Left ventricle myocardium superior (tissue), 1 donor: ENCODE measurements at places on chromosomes 6 and 20.
A peak's percentile ranks its signal among the peaks of the same experiment; 100 is the strongest.

GRCh38 chr6:164612751-164613150, 696.7 kb downstream of the C6orf118 start:
- no peak for DNase-seq

DNA sequence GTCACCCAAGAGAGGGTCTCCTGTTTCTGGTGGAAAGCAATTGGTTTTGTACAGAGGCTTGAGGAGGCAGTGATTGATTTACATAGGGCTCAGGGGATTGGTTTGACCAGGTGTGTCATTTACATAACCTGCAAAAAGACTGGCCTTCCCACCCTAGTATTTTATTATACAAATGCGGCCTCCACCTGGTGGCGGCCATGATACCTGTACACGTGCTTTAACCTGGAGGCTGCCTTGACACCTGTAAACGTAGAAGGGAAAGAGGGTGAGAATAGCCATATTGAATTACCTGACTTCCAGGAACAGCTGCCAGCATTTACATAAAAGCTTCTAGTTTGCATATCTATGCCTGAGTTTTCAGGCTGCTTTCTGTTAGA, 48.7 kb downstream of the HLA-DPB1 start:
- no peak for DNase-seq

DNA sequence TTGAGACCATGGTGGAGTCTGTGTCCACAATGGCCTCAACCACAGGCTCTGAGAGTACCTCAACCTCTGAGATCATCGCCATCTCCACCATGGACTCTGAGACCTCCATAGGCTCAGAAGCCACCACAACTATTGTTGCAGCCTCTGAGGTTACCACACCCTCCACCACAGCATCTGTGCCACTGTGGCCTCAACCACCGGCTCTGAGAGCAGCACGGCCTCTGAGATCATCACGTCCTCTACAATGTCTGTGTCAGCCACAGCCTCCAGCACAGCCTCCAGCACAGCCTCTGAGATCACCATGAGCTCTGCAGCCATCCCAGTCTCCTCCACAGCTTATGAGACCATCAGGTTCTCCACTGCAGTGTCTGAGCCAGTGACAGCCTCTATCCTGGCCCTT, 19.4 kb upstream of the MUC21 start:
- no peak for DNase-seq

- no peak for DNase-seq
Observed at GRCh38 chr6:153087436-153087835, 43.6 kb downstream of the RGS17 start.

DNA sequence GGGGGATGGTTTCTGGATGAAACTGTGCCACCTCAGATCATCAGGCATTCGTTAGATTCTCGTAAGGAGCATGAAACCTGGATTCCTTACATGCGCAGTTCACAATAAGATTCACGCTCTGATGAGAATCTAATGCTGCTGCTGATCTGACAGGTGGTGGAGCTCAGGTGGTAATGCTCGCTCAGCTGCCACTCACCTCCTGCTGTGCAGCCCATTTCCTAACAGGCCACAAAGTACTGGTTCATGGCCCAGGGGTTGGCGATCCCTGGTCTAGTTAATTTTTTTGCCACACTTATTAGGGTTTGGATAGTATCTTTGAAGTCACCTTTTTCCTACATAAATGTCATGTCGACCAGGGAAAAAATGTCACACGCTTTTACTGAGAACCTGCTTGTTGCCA, 96.8 kb upstream of the MLIP start:
- no peak for DNase-seq

DNA sequence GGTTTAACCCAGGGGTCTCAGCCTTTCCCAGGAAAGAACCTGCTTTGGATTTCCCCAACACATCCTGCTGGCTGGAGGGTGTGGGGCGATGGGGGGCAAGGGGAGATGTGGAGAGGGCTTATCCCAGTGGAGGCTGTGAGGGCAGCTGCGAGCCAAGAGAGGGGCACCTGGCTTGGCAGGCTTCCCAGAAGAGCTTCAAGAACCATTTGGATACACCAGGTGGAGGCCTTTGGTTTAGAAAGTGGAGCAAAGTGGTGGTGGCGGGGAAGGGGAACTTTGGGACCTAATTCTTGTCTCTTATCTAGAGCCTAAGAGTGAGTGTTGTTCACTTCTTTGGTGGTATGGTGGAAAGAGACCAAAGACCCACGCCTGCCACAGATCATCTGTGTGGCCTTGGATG, 12.4 kb downstream of the CD40 start:
- DNase-seq: no peak

GRCh38 chr20:8313073-8313472, 181.0 kb downstream of the PLCB1 start:
- DNase-seq: no peak

- DNase-seq: no peak
Observed at GRCh38 chr6:142822842-142823241, 122.1 kb downstream of the HIVEP2 start.

GRCh38 chr6:103280417-103280816, 1579.3 kb downstream of the HACE1 start:
- no peak for DNase-seq

DNA sequence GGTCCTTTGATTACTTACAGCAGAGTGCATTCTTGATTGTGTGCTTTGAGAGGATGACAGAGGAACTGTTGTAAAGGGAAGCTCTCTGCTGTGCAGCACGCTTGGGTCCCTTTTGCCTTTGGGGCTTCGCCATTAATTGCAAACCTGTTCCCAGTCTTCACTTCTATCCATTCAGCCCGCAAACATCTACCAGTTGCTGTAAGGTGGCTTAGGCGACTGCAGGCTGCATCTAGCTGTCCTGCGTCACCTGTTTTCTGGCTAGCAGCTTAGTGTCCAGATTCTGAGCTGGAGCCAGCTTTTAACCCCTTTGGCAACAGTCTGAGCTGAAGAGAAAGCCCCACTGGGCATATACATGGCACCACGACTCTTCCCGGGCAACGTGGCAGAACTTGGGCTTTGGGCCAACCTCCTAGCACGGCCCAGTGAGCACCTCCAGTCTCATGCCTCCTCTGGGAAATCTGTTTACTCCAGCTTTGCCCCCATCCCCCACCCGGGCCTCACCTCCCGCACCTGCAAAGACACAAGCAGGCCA, 2.5 kb upstream of the FASTKD5 start:
- no peak for DNase-seq

GRCh38 chr6:35428421-35429149, 23.6 kb upstream of the FANCE start:
- DNase-seq: no peak

DNA sequence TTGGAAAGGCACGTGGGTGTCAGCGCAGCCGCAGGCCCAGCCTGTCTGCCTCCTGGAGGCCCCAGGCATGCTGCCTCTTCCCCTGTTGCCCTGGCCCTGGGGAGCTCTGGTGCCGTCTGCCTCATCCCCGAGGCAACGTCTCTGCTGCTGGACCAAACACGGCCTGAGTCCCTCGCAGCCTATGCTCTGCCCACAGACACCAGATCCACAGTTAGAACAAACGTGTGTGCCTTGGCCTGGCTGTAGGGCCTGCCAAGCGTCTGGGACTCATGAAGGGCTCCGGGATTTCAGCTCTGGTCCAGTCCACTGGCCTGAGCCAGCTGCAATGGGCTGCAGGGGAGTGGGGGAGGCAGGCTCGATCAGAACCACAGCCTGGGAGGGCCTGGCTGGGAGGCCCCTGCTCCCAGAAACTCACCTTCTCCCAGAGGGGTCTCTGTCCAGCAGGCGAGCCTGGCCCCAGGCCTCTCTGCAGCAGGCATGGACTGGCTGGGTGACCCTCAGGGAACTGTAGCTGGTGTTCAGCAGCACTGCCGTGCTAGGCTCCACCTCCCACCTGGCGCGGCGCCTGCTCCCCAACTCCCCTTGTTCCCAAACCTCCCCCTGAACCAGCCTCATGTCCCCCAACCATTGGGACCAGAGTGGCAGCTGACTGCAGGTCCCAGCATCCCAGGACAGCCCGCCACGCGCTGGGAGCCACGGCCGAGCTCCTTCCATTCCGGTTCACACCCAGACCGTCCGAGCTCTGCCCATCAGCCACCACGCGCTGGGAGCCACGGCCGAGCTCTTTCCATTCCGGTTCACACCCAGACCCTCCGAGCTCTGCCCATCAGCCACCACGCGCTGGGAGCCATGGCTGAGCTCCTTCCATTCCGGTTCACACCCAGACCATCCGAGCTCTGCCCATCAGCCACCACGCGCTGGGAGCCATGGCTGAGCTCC, 197.0 kb downstream of the DLL1 start:
- DNase-seq: peak; percentile 21

- DNase-seq: no peak
Observed at GRCh38 chr6:117448732-117449485, 23.2 kb upstream of the ROS1 start.

GRCh38 chr6:40762981-40763380, 175.8 kb upstream of the LRFN2 start:
- DNase-seq: peak; percentile 76

DNA sequence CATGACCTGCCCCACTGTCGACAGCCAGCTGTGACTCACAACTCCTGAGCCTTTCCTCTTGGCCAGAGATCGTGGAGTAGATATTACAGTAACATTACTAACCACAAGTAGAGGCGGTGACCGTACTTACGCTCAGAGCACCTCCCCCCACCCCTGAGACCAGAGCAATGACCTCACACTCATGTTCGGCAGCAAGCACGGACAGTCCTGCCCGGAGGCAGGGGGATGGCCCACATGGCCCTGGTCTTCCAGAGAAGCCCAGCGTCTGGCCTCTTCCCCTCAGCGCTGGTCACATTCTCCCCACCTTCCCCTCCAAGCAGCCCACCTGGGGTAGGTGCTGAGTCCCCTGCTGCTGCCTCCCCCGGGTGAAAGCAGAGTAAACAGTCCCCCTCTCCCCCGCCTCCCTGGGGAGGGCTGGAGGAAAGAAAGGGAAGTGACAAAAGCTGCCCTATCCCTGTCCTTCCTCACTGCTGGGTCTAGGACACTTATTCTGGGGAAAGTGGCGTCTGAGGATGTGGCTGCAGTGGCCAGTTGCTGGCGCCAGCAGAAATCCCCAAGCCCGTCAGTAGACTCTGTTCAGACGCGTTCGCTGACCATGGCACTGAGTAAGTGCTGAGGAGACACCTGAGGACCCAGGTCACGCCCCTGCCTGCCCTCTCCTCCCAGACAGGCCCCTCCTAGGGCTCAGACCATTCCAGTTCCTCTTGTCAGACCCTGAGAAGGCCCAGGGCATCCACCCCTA, 68.5 kb downstream of the MRPL14 start:
- peak; percentile 77 for DNase-seq

GRCh38 chr6:136486357-136486756, 63.9 kb downstream of the MAP7 start:
- DNase-seq: no peak

- no peak for DNase-seq
Observed at GRCh38 chr6:89536231-89536630, 102.3 kb downstream of the LYRM2 start.

- DNase-seq: peak; percentile 29
Observed at GRCh38 chr6:7341989-7342742, 29.2 kb upstream of the SSR1 start.

- no peak for DNase-seq
Observed at GRCh38 chr20:32727683-32728082, 15.6 kb downstream of the COMMD7 start.

- no peak for DNase-seq
Observed at GRCh38 chr6:51625566-51625965, 461.8 kb downstream of the PKHD1 start.

DNA sequence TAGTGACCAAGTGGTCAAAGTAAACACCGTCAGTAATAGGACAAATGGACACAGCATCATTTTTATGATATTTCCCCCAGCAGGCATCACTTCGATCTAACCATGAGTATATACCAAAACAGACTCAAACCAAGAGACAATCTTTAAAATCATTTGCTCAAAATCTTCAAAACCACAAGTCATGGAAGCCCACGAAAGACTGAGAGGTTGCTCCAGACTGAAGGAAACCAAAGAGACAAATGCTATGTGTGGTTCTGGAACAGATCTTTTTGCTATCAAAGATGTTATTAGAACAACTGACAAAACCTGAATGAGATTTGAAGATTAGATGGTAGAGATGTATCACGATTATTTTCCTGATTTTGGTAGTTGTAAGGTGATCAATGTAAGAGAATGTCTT, 197.7 kb downstream of the TBXT start:
- DNase-seq: no peak

DNA sequence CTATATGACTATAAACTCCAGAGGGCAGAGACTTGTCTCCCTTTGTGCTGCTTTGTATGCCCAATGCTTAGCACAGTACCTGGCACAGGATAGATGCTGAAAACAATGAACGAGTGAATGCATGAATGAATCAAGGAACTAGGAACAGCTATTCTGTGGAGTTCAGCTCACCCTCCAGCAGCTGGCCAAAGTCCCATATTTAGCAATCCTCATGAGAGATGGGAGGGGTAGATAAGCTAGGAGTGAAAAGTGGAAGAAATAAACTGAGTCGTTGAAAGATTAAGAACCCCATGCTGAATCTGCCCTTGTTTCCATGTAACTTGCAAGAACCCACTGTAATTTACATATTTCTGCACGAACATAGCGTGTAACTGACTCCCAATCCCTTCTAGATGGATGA, 106.5 kb downstream of the MAFB start:
- DNase-seq: no peak

DNA sequence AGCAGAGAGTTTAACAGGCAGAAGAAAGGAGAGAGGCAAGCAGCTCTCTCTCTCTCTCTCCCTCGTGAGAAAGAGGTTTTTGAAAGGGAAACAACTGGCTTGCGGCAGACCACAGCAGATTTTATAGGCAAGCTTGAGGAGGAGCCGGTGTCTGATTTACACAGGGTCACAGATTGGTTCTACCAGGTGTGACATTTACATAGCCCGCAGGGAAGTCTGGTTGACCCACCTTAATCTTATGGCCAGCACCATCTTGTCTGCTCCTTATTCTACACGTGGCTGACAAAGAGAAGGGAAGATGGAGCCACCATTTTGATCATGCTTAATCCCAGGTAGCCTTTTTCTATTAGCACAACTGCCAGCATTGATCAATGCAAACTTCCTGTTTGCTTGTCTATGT, 65.4 kb downstream of the OR2J2 start:
- DNase-seq: no peak

GRCh38 chr6:136593748-136594490, 43.7 kb upstream of the MAP7 start:
- DNase-seq: no peak

GRCh38 chr20:11043001-11043400, 369.2 kb upstream of the JAG1 start:
- no peak for DNase-seq
